A549 (cell line): ENCODE measurements at places on chromosomes 1 and 21.

DNA sequence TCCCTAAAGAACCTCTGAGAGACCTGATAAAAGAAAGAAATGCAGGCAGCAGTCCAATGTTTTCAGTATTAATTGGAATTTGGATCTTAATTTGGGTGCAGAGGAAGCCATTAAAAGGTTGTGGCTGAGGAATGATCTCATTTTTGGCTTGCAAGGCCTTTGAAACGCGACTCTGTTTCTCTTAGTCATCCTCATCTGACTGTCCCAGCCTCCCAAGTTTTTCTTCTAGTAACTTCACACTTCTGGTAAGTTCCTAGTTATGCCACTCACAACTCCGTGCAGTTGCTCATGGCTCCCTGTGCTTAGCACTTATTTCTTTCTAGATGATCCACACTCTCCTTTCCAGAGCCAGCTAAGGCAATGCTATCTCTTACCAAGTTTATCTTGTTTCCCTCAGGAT, 147.4 kb upstream of the USP24 start:
- no peak for DNase-seq

- DNase-seq: peak; percentile 11
Measured at GRCh38 chr1:80217377-80217986, 1211.0 kb upstream of the ADGRL4 start.

GRCh38 chr21:27220416-27220815, 253.5 kb upstream of the ADAMTS5 start:
- DNase-seq: no peak

- DNase-seq: no peak
Measured at GRCh38 chr21:35503671-35504070, 454.6 kb upstream of the RUNX1 start.

DNA sequence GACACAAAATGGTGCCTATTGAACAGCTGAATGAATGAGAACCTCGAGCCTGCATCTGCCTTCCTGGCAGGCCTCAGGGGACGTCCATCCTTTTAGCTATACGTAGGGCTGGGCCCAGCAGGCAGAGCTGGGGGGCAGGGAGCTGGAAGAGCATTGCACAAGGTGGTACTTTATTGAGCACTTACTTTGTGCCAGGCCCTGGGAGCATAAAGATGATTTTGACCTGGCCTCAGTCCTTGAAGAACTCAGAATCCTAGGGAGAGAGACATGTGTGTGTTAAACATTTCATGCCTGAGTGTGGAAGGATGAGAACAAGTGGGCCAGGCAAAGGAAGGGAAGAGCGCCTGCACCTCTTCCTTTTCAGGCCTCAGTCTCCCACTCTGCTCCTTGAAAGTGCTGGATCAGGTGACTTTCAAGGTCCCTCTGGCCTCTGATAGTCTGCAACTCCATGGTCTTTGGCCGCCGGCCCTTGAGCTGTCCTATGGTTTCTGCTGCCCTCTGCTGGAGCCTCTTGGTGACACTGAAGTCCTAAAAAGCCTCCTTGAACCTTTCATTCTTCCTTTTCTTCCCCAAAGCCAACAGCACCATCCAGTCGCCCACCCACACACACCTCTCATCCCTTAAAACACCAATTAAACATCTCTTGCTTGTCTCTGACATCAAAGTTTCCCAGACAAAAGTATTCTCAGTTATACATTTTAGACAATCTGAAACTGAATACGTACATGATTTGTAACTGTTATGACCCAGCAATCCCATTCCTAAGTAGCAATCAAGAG, 3.5 kb upstream of the PEAR1 start:
- peak; percentile 82 for DNase-seq

GRCh38 chr1:211326528-211327345, at the start of gene TRAF5:
TSS of gene TRAF5 (plus strand) at chr1:211326833. CDS start at chr1:211353240, 26,407 bp downstream.
- peak; percentile 37 for DNase-seq

DNA sequence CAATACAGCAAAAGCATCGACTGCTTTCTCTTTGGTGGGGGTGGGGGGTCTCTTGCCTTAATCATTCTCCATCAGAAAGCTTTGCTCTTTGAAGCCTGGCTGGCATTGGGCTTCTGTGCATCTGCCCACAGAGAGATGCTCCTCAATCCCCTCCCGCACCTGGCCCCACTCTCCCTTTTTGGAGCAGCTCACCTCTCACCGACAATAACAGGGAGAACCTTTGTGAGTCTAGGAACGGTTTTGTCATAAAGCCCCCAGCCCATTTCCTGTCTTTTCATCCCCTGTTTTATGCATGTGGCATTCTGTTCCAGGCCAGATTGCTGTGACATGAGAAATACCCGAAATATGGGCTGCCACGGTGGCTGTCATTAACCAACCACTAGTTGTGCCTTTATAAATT, 469.0 kb upstream of the VAMP3 start:
- DNase-seq: no peak

DNA sequence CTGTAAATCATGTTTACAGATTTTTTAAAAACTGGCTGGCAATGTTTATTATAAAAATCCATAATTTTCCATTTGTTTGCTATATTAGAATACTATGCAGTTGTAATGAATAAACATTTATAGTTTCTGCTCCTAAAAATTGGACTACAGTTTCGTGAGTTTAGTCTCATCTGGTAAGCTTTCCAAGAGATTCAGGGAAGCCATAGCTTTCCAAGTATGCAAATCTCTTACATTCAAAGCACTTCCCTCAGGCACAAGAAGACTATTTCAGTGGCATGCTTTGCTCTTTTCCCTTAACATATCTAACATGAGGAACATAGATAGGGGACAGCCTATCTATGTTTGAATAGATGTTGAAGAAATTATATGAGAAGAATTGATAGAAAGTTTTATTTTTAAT, 77.2 kb downstream of the ADGRL2 start:
- DNase-seq: no peak

GRCh38 chr1:47348246-47348645, 14.7 kb downstream of the CMPK1 start:
- no peak for DNase-seq

DNA sequence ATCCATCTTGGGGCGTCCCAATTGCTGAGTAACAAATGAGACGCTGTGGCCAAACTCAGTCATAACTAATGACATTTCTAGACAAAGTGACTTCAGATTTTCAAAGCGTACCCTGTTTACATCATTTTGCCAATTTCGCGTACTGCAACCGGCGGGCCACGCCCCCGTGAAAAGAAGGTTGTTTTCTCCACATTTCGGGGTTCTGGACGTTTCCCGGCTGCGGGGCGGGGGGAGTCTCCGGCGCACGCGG, 282 bp upstream of the SOD1 start:
- no peak for DNase-seq

DNA sequence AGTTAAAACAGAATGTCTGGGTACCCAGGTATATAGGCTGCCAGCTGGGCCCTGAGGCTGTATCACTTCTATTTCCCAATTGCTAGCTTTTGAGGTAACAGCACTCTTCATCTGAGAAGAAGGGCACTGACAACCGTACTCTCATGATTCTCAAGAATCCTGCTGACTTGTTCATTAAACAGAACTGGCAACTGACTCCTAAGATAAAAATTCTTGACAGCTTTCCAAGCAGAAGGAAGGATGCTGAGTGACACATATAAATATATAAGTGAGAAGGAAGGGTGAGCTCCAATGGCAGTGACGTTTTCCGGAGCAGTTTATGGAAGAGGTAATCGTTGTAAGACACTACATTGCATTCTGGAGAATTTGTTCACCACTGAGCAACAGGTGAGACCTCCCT, 48.1 kb upstream of the NRIP1 start:
- no peak for DNase-seq

GRCh38 chr1:34606504-34606903, 148.3 kb upstream of the GJB5 start:
- no peak for DNase-seq

- no peak for DNase-seq
Measured at GRCh38 chr1:93732514-93732913, 50.9 kb upstream of the BCAR3 start.

DNA sequence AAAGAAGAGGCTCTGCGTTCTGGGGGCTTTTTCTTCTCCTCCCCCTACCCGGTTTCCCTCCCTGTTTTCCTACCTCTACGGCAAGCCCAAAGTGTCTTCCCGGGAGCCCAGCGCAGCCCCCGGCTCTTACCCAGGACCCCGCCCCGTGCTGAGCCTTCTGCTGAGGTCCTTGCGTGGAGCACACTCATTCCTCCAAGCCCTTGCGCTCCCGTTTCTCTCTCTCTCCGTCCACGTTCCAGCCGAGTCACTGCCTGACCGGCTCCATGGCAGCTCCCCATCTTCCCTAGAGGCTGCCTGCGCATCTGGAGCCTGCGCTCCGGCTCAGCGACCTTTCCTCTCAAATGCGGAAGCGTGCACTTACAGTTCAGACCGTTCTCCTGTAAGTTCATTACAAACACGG, 24.9 kb upstream of the PDXK start:
- no peak for DNase-seq

DNA sequence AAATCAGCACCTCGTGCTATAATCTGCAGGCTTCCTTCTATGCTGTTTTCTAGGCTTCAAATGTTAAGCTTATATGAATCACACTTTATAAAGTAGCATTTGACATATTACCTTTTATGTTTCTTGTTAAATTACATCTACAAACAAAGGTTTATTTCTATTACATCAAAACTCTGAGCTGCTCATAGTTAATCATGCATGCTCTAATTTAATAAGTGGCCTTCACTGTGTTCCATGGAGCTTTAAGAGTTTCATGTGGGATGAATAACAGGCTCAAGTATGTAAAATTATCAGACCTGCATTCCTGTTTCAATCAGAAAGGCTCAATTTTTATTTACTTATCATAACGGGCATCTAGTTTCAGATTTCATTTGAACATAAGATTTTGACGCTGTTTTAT, 13.0 kb downstream of the SLC19A2 start:
- no peak for DNase-seq

- DNase-seq: no peak
Measured at GRCh38 chr1:203655671-203656070, 29.0 kb downstream of the ATP2B4 start.

GRCh38 chr21:29033871-29034270, 9.4 kb downstream of the USP16 start:
- no peak for DNase-seq

GRCh38 chr1:18907021-18907916, 4.9 kb upstream of the ALDH4A1 start:
- DNase-seq: peak; percentile 58

- no peak for DNase-seq
Measured at GRCh38 chr1:229268505-229268904, 2.4 kb upstream of the RAB4A start.

DNA sequence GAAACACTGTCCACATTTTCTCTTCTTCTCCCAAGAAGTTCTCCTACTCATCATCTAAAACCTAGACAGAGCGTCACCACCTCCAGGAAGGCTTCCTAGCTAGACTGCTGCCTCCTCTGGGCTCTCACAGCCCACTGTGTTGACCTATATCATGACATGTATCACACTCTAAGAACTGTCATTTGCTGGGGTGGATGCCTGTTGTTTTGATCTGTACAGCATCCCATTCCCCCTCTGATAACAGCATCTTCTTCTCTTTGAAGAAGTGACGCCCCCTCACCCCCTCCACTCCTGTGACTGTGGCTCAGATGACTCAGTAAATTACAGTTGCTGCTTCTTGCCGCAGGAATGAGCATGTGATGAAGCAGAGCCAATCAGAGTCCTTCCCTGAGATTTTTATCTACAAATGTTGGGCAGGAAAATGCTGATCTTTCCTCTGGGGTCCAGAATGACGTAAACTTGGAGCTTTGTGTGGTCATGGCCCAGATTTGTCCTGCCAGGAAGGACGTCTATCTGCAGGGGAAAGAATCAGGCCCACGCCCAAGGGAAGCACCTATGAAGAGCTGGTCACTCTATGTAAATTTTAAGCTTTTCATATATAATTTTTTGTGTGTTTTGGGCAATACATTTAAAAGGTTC, 28.0 kb upstream of the FOXO6 start:
- peak; percentile 32 for DNase-seq

DNA sequence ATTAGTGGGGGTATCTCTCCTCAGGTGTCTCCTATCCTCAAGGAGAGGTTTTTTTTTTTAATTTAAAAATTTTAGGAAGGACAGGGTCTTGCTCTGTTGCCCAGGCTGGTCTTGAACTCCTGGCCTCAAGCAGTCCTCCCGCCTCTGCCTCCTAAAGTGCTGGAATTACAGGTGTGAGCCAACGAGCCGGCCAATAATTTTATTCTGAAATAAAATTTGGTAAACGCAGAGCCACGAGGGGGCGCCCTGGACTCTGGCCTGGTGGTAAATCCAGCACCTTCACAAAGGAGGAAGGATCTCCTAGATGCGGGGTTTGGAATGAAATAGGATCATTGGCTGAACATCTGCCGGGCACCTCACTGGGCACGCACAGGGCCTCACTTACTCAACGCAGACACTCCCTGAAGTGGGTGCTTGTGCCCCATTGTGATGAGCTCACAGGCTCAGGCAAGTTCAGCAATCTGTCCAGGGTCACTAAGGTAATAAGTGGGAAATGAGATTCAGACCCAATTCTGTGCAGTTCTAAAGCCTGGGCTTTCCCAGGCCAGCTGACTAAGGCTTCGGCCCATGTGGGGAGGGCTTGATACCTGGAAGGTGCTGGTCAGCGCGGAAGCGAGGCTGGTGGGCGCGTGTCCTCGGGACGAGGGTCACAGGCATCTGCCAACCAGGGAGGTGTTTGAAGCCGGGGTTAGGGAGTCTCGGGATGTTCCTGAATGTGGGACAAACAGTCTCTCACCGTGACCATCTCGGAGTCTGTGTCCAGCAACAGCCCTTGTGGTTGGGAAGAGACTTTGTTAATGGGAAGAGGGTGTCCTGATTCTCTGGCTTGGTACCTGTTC, 32.7 kb upstream of the ETV3 start:
- DNase-seq: peak; percentile 63

DNA sequence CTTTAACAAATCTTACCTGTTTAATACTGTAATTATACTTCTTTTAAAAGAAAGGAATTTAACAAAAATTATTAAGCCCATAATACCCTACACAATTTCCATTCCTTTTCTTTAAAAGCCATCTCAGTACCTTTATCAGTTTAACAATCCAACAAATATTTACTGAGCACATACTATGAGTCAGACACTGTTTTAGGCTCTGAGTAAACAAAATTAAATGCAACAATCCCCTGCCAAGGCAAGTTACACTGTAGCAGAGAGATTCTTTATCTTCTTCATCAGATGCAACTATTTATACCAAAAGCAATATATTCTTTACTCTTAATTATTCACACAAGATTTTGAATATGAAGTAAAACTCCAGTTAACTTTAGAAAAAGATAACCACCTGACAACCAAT, 12.0 kb downstream of the DENND1B start:
- DNase-seq: no peak

GRCh38 chr1:42324398-42325013, 10.5 kb downstream of the FOXJ3 start:
- DNase-seq: no peak
